ENCODE measurements at places on chromosomes 7 and 10.

DNA sequence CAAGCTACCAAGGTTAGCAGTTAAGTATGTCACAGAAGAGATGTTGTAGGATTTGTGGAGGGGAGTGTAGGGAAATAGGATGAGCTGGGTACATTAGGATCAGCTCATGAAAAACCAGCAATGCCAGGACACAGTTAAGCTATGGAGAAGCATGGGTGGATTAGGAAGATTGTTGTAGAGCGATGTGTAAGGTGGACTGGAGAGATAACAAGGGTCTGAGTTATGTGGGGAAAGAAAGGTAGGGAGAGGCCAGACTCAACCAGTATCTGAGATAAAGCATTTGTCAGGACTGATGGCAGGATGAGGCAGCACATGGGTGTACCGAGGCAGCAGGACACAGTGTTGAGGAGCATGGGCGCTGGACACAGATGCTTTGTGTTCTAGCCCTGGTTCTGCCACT is 85.4 kb upstream of the PRR15 start:
- DNase-seq = no peak

GRCh38 chr7:46772776-46773175 is 809.1 kb downstream of the TNS3 start:
- DNase-seq = no peak

DNA sequence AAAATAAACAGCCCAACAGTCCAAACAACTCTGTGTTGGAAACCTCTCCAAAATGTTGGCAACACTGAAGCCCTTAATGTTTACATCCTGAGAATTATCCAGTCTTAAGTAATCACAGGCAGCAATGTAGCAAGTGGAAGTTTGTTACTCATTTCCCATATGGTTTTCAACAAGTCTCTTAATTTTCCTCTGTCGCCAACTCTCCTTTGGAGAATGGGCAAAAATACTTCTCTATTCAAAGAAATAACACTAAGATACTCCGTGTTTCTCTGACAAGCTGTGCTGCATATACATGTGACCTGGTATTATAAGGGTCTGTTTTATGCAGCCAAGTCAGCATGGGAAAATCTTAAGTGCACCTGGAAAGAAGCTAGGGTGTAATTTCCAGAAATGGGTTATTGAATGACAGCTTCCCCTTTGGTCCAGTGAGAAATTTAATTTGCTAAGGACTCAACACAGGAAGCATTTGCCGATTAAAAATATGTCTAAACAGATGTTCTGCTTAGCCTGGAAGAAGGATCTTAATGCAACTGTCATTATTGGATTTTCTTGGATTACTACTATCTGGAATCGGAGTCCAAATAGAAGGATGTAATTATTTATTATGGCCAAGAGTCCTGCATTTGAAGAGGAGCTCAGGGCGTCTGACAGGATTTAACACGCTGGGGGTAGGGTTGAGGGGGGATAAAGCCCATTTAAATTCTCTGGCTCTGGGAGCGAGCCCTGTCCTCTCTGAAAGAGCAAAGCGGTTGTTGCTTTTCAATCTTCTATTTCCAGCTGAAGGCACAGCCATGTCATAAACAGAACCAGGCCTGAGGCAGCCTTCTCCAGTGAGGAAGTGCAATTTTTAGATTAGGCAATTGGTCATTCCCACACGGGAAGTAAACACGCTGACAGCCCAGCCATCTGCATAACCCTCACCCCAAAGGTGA is 73.1 kb downstream of the TLL2 start:
- no peak for DNase-seq

DNA sequence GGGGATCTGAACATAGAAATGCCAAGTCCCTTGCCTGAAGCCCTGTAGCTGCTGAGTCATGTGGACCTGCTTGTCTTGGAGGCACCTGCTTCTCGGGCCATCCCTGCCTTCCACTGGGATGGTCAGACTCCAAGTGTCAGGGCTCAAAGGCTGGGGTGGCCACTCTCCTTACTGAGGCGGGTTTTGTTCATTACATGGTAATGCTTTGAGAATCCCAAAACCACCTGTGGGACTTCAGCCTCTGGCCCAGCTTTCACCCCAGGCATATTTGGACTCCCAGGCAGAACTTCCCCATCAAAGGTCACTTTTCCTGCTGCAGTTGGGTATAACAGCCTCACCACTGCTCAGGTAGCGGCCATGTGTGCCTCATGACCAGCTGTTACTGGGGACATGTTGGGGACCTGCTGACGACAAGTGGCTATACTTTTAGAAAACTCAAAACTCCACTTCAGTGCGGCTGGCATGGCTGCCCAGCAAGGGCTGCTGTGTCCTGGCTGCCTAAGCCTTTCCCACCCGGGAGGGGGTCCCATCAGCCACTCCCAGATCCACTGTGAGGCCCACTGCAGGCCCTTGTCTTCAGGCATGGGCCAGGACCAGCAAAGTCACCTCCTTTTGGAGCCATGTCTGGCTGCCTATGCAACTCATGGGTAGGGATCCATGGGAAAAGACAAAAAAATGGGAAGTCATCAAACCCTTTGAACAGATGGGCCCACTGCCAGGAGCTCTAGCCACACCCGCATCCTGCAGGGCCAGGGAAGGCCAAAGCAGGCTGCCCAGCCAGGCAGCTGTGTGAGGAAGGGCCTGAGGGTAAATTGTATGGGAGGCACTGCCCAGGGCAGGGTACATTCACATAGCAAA is 96.7 kb downstream of the ARHGAP22 start:
- DNase-seq = no peak

DNA sequence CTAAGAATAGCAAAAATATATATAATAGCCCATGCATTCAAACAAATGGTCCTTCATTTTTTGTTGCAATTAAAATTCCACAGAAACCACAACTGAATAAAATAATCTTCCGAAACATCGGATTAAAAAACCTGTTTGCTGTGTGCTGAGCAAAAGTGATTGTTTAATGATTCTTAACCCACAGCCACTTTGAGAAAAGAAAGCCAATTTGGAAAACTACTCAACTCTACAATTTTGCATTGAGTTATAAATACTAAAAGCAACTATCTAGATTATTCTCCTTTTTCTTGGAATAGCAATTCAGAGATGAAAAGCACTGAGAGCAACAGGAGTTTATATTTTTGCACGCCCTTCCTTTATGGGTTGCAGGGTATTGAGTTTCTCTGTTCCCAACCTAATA is 8.0 kb downstream of the ADRB1 start:
- no peak for DNase-seq

DNA sequence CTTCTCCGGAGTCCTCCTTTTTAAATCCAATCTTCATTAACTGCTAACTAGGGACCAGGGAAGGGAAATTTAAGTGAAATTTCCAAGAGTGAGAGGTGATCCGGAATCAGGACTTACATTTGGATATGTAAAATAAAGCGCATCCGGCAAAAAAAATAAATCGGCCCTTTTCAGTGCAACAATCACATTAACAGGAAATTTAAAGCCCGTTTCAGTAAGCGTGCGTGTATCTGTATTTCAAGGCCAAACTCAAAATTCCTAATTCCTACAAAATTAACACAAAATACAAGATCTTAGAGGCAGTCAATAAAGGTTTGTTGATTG is 771 bp downstream of the DNAJC9 start:
- no peak for DNase-seq

DNA sequence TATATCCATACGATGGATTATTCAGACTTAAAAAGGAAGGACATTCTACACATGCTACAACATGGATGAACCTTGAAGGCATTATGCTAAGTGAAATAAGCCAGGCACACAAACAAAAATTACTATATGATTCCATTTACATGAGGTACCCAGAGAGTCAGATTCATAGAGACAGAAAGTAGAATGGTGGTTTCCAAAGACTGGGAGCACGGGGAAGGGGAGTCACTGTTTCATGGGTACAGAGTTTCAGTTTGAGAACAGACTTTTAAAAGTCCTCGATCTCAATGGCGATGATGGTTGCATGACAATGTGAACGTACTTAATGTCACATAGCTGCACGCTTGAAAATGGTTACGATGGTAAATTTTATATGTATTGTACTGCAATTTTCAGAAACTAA is 39.3 kb downstream of the NUDCD3 start:
- no peak for DNase-seq

GRCh38 chr7:66779669-66780409 is 39.3 kb downstream of the RABGEF1 start:
- DNase-seq = no peak

GRCh38 chr7:126790763-126791162 is 462.0 kb downstream of the GRM8 start:
- peak; percentile 39 for DNase-seq

- peak; percentile 16 for DNase-seq
These were observed 394.9 kb downstream of the DGKB start for GRCh38 chr7:14507617-14508016.

- no peak for DNase-seq
These were observed 83.6 kb upstream of the CACUL1 start for GRCh38 chr10:118838364-118838763.

DNA sequence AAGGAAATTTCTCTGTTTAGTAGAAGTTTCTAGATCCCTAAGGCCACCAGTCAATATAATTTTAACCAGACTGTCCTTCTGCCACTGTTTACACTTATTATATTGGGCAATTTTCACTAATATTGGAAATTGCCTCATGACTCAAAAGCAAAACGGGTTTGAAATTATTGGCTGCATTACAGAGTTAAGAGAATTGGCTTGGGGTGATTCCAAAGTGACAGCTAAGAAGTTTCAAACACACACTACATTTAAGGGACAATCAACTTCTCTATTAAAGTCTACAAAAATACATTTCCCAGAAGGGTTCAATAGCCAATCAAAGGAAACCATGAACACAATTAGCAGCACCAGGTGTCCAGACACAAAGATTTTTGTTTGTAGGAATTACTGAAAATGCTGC is 111.9 kb downstream of the NEBL start:
- DNase-seq = no peak

- DNase-seq = peak; percentile 12
These were observed 73.7 kb downstream of the ITIH5 start for GRCh38 chr10:7593063-7593462.

- peak; percentile 6 for DNase-seq
These were observed 418.7 kb downstream of the GATA3 start for GRCh38 chr10:8473205-8473604.

- DNase-seq = peak; percentile 46
These were observed 27.4 kb upstream of the ABLIM1 start for GRCh38 chr10:114685456-114685855.

DNA sequence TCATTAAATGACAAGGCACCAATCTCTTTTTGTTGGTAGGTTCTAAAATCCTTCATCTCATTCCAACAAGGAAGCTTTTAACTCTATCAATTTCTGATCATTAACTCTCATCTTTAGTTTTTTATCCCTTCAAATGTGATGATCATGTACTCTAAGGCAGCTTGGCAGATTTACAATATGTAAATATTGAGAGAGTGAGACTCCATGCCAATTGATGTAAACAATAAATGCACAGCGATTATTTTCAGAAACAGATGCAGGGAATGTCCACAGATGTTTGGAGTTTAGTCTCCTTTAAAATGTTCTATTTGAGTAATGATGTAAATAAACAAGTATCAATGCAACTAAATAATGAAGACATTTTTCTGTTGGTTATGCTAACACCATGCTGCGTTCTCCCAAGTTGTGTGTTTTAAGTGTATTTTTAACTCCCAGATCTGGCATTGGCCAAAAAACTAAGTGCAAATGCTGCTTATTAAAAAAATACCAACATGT is 213.8 kb downstream of the AHR start:
- peak; percentile 69 for DNase-seq
